Germinal center (tissue), 1 donor: ENCODE measurements at places on chromosomes 2 and 18.
A peak's percentile ranks its signal among the peaks of the same experiment; 100 is the strongest.

DNA sequence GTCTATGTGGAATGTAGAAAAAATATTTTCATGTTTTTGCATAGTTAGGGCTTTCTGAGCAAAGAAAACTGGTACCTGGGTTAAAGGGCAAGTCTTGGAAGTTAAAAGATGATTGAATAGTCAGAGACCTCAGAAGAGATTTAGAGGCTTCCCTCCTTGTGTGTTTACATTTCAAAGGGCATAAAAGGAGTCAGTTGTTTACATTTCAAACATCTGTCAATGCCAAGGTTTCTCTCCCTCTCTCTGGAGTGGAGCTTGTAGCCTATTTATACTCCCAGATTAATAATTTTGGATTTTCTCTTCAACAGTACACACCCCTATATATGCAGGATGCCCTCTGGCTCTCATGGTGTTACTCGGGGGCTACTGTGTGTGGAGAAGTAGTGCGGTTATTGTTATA, 8.6 kb downstream of the M1AP start:
- no peak for DNase-seq

DNA sequence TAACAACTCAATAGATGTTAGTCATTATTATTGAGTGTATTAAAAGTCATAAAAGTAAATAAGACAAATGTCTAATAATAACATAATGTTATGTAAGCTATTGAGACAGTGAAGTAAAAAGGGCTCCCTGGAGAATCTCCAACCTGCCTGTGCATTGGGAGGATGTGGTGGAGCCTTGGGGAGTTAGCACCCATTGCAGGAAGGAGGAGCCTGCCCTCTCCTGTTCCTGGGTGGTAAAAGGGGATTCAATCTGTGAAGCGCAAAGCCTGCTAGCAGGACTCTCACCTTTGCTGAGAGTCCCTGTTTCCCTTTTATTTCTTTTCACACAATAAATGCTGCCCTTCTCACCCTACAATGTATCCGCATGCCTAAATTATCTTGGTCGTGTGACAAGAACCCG, 206.1 kb downstream of the RAB3GAP1 start:
- DNase-seq = no peak

- DNase-seq = no peak
These were observed 432.7 kb upstream of the RAB12 start for GRCh38 chr18:8176554-8176953.

DNA sequence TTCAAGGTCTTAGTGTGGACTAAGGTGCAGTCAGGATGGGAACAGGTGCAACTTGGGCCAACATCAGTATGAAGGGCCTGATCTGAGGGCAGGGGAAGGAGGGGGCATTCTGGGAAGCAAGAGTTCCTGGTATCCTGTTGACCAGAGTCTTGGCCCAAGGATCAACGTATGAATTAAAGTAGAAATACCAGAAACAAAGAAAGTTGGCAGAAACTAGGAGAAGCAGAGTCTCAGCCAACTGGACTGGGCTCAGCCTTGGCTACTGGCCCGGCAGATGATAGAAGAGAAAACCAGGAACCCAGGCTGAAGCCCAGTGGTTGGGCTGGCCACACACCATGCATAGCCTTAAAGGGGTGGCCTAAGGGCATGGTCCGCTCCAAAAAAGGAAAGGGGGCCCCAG, 2.3 kb downstream of the CETN1 start:
- no peak for DNase-seq

GRCh38 chr18:50666536-50666935, 106.6 kb downstream of the MAPK4 start:
- DNase-seq = no peak

- DNase-seq = no peak
These were observed 6.8 kb downstream of the MEIS1 start for GRCh38 chr2:66441581-66442320.

DNA sequence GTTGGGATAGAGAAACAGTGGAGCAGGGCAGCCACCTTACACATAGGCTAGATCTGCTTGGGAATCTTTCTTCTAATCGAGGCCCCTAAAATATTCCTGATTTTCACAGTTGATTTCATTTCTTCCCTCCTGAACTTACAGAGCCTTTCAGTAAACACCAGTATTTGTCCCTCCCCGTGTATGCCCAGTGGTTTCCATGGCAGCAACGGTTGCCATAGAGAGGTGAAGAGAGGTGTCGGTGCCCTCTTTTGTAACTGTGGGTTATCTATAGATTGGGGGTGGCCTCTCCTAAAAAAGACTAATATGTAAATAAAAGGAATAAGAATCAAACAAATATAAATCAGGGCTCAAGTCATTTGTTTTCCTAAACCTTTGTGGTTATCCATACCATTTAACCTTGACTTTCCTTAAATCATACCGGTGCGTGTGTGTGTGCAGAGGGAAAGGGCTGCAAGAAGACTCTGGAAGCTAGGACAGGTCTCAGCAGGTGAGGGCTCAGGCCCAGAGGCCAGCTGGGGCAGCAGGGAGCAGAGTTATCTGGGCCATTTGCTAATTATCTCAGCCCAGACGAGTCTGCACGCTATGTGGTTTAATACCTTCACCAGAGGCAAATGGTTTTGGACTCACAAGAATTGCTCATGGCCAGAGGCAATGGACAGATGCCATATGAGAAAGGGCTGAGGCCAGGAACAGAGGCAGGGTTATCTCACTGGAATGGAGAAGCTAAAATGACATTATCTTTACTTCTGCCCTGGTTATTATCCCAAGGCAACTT, 35.5 kb downstream of the LIPG start:
- no peak for DNase-seq

DNA sequence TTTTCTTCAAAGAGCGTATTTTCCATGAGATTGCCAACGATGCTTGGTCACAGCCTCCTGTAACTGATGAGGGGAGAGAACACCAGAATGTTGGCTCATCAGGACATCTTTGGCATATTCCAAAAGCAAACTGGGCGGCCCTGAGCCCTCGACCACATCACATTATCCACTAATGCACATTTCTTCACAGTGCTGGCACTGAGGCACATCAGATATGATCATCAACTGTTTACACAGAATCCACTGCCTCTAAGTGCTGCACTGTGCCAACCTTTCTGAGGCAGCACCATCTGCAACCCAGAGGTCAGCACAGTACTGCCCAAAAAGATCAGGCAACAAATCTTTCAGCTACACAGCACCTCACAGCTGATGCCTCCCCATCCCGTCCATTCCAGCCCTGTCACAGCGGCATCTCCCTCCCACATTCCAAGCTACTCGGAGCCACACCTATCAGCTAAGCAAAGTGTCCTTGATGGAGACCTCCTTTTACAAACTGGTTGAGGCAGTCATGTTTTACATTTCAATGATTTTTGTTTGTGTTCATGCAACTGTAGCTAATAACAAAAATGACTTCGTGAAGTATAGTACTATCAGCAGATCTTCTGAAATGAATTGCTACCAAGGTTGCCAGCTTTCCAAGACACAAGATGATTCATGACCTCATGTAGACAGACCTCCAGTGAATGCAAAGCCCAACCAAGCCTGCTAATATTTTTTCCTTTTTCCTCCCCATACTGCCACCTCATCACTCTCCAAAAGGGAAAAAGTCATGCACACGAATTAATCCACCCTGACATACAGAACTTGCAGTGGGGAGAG, 32.3 kb downstream of the MYO5B start:
- no peak for DNase-seq

DNA sequence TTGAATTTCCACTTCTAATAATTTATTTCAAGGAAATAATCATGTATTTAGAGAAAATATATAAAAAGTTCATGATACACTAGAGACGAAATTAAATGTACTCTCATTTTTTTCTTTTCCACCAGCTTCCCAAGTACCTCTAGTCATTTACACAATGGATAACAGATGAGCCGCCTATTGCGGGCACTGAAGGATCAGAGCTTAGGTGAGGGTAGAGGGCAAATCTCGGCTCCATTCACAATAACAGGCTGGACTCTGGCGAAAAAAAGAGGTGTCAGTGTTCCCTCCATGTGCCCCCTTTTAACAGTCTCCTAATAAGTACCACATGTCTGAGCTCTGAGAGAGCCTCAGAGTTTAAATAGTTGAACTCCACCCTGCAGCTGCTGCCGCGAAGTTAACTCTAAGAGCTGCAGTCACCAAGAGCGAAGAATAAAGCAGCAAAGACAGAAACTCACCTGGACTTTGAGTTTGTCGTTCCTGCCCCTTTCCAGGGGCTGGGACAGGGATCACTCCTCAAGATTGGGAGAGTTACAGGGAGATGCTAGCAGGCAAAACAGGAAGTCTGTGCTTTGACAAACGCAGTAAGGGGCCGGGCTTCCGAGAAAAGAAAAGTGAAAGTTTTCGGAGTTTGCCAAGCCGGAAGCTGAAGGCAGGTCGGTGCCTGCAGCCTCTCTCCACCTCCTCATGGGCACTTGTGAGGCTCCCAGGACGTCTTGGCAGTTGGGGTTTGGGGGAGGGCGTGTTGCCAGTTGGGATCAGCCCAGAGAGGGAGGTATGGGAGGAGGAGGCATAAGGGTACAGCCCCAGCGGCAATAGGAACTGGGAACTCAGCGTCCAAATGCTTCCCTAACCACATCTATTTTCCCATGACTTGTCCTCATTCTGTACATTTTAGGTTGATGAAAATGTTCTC, at the start of gene SP110:
TSS of gene SP110 (minus strand) at position 566 of the 913 bp plus-strand sequence. CDS start 3,057 bp downstream, outside the sequence.
- peak; percentile 76 for DNase-seq

- DNase-seq = no peak
These were observed 776.3 kb upstream of the POU3F3 start for GRCh38 chr2:104077573-104077972.

- no peak for DNase-seq
These were observed 397.9 kb upstream of the RGPD4 start for GRCh38 chr2:107428781-107429180.

GRCh38 chr2:169771612-169772011, 27.1 kb upstream of the SSB start:
- DNase-seq = no peak

GRCh38 chr2:147543056-147543455, 301.8 kb upstream of the ACVR2A start:
- DNase-seq = no peak

DNA sequence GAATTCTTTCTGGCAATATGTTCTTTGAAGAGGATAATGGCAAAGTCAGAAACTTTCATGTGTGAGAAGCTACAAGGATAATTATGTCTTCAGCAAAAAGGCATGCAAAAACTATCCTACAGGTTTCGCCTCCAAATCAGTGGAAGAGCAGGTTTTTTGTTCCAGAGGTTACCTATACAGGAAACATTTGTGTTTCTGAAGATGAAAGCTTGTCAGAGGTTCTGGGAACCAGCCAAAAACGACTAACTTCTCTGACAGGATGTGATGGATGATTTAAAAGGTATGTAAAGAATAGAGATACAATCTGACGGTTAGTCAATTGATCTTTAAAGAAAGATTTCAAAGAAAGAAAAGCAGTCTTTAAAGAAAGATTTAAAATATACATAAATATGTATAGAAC, 37.6 kb downstream of the RND3 start:
- DNase-seq = no peak

DNA sequence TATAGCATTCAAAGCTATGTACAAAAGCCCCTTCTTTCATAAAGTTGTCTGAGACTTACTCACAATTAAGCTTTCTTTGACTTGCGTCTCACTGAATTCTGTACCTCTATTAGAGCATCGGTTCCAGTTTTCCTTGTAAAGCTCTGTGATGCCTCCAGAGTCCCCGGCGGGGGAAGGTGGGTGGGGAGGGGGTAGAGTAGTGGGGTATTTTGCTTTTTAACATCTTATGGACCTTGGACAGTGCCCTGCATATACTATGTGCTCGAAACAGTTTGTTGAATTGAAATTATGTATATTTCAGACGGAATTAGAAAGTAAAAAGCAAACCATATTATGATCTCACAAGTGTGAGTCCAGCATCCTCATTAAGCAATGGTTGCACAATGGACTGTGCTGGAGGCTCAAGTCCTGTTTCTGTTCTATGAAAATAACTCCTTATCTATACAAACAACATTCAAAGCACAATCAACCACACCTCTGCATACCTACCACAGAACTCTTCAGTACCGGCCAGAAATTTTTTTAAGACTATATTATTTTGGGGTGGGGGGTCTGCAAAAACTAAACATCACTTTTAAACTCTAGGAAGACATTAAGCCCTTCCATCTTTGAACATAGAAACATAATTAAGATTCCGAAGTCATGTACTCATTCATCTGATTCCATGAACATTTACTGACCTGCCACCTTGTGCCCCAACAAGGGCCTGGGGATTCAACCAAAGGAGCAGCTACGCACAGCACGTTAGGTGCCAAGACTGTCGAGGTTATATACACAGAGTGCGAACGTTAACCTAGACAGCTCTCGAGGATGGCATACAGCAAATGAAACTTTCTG, 908 bp downstream of the STAT1 start:
- DNase-seq = peak; percentile 26

GRCh38 chr2:146669735-146670134, 1175.1 kb upstream of the ACVR2A start:
- no peak for DNase-seq

GRCh38 chr18:49585781-49586663, 24.2 kb downstream of the LIPG start:
- DNase-seq = no peak

DNA sequence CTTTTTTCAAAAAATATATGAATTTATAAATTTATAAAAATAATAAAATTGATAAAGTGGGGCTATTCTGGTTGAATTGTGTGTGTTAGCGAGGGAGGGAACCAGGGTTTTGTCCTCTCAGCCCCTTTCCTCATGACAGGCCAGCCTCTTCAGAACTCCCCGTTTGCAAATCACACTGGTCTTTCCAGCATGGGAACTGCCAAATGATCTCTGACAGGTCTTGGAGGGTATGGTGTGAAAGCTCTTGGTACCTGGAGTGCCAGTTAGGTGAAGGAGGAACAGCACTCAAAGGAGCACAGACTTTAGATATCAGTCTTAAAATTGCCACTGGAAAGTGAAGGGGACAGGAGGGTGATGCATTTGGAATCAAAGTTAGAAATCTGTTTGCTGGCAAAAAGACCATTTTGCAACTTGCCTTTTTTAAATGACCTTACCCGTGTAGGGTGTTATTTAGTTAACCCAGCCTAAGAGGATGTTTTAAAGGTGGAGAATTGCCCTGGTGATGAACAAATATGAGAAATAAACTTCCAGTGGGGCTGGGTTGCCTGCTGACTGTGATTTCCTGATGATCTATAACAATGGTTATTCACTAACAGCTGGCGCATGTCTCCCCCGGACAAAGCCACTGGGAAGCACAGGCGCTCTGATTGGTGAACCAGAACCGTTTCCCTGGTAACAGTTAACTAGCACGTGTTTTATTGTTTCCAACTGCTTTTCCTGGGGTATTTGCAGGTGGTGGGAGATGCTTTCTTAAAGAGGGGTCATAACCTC, 85.3 kb upstream of the EFEMP1 start:
- DNase-seq = no peak

- no peak for DNase-seq
These were observed 259.8 kb upstream of the RASGRP3 start for GRCh38 chr2:33216508-33217182.

GRCh38 chr2:37654932-37655841, 16.3 kb downstream of the CDC42EP3 start:
- peak; percentile 74 for DNase-seq
